ENCODE measurements at places on chromosomes 6 and 20.

DNA sequence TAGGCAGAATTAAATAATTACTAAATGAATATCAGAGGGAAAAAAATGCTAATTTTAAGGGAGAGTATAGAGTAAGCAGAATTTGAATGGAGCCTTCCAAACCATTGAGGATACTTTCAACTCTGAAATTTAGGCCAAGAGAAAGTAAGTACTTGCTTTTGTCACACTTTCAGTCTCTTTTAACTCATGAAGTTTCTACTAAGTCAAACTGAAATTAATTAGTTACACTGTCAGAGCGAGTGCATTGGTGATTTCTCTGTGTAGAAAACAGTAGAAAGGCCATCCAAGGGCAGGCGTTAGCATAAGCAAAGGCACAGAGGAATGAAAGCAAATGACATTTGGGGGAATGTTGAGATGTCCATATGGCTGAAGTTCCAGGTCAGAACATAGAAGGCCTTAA is 92.9 kb downstream of the PLEKHG1 start:
- no peak for DNase-seq

- DNase-seq: no peak
Observed at GRCh38 chr20:37408302-37409193, 62.6 kb downstream of the SRC start.

DNA sequence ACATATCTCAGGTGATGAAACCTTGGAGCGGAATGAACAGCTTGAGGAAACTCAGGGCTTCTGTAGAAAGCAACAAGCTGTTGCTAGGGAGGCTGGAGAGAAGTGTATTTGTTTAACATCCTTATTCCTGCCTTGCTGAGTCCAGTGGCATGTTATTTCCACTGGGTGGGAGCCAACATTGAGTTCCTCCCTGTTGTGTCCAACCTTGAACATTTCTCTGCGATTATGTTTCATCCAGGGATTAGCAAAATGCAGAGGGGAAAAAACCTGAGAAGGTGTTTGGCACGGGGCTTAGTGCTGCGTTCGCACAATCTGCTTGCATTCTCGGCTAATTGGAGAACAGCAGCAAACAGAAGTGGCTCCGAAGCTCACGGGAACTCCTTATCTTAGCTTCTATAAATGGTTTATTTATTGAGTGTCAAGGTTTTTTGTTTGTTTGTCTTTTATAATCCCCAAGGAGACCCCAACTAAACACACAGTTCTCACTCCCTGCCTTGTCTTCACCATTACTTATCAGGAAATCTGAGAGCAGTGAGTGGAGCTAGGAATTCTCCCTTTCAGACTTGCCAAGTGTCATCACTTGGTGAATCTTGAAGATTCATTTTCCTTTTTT is 412.8 kb downstream of the CDC5L start:
- no peak for DNase-seq

GRCh38 chr6:8494730-8495129 is 59.4 kb upstream of the SLC35B3 start:
- no peak for DNase-seq

DNA sequence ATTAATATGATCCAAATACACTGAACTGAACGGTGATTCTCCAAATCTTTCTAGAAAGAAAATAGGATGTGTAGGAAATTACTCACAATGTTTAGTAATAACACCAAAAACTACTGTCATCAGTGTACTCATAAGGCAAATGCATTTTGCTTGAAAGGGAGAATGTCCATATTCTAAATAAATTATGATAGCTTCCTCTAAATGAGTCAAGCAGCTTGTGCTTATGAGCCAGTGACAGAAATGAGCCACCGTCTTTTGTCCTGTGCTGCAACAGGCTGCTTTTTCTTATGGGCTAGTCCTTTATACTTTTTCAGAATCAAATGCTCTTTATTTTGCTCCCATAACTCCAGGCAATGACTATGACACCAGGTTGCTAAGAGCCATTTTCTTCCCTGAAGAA is 4.5 kb upstream of the ZNF451 start:
- no peak for DNase-seq

GRCh38 chr6:7785243-7786035 is 59.5 kb downstream of the BMP6 start:
- DNase-seq: no peak

- DNase-seq: no peak
Observed at GRCh38 chr6:131130554-131130940, 4.7 kb upstream of the AKAP7 start.

DNA sequence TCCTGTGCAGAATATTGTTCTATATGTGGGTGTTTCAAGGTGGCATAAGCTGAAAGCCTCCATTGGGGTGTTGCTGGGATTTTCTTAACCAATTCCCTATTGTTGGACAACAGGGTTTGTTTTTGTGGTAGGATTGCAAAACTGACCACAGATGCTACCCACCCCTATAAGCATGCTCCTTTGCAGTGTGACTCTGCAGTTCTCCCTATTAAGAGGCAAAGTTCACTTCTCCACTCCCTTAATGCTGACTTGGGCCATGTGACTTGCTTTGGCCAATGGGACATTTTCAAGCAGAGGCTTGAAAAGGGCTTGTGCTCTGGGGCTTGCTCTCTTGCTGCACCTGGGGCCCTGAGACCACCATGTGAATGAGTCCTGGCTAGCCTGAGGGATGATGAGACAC is 8.5 kb upstream of the ANGPT4 start:
- no peak for DNase-seq

GRCh38 chr20:39611901-39612300 is 649.8 kb downstream of the DHX35 start:
- DNase-seq: no peak

- no peak for DNase-seq
Observed at GRCh38 chr6:69818223-69818930, 21.6 kb upstream of the LMBRD1 start.

- no peak for DNase-seq
Observed at GRCh38 chr6:80725156-80725930, 618.9 kb downstream of the BCKDHB start.

GRCh38 chr6:121482004-121482693 is 46.7 kb downstream of the GJA1 start:
- no peak for DNase-seq

- no peak for DNase-seq
Observed at GRCh38 chr20:49272654-49273053, 5.2 kb downstream of the ZNFX1 start.

DNA sequence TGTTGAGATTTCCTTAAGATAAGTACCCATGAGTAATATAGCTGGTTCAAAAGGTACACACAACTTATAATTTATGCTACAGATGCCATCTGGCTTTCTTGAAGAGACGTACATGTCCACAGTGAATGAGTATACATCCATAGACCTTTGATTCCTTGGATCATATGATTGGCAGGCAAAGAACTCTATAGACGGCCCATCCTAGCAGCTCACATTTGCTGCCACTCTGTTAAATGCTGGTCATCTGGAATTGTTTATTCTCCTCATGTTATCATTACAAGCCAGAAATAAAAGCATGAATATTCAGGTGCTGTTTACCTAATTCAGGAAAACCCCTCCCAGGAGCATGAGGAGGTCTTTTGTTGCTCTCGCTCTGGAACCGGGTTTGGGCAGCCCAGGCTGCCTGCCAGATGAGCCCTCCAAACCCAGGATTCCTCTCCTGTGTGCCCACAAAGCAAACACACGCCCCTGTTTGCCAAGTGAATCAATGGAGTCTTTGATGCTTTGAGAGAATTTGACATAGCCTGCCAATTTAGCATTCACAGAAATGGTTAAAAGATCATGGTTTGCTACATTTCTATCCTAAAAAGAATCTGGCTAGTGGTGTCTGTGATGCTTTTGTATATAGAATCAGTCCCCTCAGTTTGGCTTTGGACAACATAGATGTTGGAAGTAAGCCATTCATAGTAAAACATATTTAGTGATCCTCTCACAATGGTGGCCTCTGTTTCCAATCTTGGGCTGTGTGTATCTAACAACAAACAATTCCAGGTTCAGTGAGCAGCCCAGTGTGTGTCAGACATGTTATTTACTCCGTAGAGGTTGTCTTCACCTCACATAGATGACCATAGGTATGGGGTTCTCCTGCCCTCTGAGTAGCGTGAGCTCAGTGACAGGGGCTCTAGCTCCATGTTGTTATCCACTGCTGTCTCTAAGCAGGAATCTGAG is 17.5 kb upstream of the PLCG1 start:
- DNase-seq: no peak

DNA sequence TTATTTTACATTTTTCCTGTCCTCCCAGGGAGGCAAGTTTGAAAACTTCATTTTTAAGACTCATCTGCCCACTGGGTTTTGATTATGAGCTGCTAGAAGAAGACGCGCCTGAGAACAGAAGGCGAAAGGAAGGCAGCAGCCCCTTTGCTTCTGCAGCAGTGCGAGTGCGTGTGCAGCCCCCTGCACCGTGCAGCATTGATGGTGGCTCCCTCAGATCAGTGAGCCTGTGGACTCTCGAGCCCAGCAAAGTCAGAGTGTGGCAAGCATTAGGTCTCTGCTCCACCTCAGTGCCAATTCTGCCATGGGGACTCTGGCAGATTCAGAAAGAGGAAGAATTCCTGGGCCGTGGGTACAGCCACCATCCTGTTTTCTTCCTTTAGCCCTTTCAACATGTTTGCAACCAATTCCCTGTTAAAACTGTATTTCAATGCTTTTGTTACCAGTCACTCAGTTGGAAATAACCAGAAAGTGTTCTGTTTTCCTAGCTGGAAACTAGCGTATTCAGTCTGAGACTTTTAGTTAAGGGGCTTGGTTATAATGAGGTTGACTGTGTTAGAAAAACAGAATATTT is 134.8 kb upstream of the OGFRL1 start:
- DNase-seq: no peak

DNA sequence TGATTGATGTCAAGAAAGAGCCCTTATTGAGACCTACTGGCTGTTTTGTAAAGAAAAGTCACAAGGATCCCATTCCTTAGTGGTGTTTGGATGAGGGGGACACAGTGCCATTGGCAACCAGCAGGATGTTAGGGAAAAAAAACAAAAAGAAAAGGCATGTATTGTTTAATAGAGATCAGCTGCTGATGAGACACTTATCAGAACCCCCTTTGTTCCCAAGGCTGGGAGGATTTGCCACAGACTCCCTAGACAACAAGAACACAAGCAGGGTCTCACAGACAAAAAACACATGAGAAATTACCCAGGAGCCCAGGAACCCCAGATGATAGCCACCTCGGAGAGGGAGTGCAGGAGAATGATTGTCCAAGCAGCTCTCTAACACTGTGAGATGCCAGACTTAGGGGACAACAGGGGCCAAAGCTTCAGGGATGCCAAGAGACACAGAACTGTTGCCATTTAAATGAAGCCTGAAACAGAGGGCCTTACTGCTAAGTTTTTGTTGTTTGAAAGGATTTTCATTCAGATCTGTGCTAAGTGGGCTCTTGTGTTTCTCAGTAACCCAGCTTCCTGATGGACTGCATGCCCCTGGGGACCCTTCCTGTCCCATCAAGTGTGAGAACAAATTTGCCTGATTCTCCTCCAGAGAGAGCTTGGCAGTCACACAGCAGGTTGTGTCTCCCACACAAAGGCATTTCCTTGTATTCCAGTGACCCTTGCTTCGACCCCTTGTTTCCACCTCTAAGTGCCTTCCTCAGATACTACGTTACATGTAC is 48.7 kb upstream of the HEY2 start:
- DNase-seq: no peak

DNA sequence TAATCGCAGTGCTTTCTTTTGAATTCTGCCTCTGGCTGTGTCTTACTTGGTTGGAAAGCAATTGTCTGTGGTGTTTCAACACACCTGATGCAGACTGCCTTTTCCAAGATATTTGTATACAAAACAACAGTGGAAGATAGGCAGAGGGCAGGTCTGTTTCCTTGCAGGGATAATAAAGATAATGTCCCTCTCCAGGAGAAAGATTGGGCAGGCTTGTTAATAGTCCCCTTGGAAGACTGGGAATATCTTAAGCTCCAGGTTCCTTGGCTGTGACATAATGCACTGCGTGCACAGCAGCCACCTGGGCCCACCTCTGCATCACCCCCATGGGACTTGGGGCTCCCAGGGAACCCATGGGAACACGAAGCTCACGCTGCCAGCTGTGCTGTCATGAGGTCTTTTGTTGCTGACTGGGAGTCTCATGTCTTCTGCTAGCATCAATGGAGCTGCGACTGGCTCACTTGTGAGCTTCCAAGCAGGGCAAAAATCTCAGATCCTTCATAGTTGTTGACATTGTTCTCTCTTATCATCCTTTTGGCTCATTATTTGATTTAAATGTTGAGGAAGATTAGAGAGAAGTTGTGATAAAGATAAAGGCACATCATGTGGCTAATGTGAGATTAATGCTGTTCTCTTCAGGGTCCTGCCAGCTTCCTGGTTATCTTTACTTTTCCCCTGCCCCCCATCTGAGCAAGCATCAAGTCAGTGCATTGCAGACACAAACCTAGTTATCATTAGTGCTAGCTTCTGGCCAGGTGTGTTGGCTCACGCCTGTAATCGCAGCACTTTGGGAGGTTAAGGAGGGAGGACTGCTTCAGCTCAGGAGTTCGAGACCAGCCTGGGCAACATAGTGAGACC is 107.1 kb upstream of the ASF1A start:
- DNase-seq: no peak

- DNase-seq: no peak
Observed at GRCh38 chr6:39156801-39157200, 41.8 kb upstream of the SAYSD1 start.

GRCh38 chr20:50313827-50314677 is 123.4 kb downstream of the CEBPB start:
- no peak for DNase-seq

DNA sequence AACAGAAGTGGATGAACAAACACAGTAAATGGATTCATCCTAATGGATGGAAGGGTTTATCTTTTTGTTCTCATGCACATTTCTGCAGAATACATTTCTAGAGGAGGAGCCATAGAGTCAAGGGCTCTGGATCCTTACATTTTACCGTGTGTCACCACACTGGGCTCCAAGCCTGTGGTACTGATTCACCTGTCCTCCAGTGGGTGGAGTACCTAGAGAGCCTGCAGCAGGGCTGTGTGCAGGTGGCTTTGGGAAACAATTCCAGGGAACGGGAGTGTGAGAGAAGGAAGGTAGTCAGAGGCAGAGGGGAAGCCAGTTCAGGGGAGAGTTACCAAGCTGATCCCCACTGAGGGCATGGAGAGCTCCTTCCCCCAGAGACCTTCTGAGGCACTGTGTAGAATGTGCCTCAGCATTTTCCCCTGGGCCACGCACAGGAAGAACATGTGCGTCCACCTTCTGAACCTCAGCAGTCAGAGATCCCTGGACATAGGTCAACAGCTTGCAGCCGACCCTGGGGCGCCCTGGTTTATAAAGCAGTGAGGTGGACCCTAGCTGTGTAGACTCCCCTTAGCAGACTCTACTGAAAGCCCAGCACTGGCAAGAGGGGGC is 85.3 kb upstream of the SLC22A23 start:
- DNase-seq: no peak
